ENCODE measurements at places on chromosomes 11 and 22.

GRCh38 chr11:8265681-8266241, 2.1 kb upstream of the LMO1 start:
- no peak for DNase-seq

GRCh38 chr11:2807025-2807681, 78.4 kb downstream of the CDKN1C start:
- no peak for DNase-seq

DNA sequence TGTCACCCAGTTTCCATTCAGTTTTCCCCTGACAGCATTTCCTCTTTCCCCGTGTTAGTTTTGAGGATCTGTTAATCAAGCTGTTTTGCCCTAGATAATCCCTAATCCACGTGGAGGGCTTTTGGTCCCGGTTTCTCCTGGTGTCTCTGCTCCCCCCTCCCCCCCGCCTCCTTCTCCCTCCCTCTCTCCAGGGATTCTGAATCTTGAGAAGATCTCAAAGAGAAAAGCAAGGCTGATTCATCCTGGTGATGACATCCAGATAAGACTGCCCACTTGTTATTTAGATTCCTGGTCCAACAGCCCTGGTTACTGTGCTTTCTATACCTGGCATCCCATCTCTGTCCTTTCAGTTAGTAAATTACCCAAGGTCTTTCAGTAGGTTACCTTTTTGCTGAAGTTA, 59.4 kb downstream of the KCNA4 start:
- DNase-seq: no peak

DNA sequence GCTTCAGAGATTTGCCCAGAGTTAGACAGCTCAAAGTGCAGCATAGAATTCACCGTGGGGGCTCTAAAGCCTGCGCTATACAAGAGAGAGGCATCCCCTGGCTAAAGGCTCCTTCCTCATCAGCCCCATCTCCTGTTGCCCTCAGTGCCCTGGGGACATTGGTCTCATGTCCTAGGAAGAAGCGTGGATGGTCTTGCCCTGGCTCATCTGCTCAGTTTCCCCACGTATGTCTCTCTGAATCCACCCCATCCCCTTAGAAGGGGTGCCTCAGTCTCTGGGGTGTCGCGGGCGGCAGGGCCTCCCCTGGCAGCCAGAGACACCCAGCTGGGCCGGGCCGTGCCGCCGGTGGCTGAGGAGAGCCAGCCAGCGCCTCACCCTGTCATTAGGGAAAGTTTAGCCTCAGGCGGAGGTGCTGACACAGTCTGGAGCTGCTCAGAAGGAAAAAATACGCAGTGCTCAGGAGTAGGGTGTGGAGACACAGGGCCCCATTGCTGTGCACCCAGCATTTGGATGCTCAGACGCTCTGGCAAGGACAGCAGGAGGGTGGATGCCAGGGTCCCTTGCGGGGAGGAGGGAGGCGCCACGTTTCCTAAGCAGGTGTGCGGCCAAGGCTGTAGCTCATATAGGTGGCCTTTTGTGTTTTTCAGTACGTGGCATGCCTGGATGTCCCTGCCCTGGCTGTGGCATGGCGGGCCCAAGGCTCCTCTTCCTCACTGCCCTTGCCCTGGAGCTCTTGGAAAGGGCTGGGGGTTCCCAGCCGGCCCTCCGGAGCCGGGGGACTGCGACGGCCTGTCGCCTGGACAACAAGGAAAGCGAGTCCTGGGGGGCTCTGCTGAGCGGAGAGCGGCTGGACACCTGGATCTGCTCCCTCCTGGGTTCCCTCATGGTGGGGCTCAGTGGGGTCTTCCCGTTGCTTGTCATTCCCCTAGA, 1.3 kb downstream of the SLC39A13 start:
- no peak for DNase-seq

DNA sequence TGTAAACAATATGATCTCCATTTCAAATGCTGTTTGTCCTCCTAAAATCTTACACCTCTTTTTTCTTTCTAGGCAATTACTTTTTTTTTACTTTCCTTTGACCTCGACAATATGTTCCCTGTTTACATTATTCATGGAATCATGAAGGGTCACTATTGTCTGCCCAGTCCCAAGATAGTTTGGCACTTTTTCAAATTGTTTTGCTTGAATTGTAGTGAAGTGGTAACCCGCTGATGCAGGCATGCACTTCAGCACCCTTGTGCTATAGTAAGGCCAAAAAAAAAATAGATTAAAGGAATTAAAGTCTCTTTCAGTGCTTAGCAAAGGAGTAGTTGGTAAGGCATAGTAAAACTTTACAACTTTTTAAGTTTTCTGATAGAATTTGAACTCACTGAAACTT, 90.9 kb downstream of the PAX6 start:
- peak; percentile 15 for DNase-seq

GRCh38 chr11:14506532-14506931, 6.9 kb upstream of the COPB1 start:
- DNase-seq: no peak

- DNase-seq: no peak
Measured at GRCh38 chr11:35126000-35126878, 12.7 kb upstream of the CD44 start.

DNA sequence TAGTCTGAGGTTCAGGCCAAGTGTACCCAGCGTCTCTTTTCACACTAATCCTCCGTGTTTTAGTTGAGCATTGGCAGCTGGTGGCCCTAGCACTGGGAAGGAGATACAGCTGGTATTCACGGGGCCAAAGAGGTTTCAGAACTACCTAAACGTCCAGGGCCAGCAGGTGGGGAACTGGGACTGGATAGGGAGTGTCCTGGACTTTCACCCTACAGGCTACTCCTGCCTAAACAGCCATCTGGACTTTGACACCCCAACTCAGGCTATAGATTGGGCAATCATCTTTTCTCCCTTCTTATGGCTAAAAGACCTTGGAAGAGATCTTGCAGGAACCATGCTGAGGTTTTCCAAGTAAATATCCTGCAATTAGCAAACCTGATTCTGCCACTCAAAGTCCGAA, 2.8 kb downstream of the SPON1 start:
- no peak for DNase-seq

DNA sequence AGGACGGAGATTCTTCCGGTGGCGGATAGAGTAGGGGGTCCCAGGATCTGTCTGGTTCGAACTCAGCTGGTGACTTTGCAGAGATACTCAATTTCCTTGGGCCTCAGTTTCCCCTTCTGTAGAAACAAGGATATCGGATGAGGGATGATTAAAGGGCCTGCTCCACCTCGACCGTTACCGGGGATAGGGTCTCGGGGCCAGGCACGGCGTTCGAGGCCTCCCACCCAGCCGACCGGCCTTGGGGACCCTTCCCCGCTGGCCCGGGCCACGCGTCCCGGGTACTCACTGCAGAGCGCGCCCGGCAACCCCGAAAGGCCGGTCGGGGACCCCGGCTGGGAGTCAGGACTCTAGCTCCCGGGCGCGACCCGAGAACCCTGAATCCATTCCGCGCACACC, 321 bp downstream of the RHBDD3 start:
- peak; percentile 32 for DNase-seq

GRCh38 chr11:65663639-65664200, 1.0 kb upstream of the RELA start:
- DNase-seq: peak; percentile 9

- no peak for DNase-seq
Measured at GRCh38 chr11:3946455-3947017, 91.1 kb downstream of the STIM1 start.

- no peak for DNase-seq
Measured at GRCh38 chr11:48141475-48142122, 75.0 kb upstream of the OR4B1 start.

- DNase-seq: no peak
Measured at GRCh38 chr11:3148255-3148989, 16.7 kb downstream of the OSBPL5 start.

GRCh38 chr11:119525180-119525866, 102.4 kb upstream of the THY1 start:
- no peak for DNase-seq

DNA sequence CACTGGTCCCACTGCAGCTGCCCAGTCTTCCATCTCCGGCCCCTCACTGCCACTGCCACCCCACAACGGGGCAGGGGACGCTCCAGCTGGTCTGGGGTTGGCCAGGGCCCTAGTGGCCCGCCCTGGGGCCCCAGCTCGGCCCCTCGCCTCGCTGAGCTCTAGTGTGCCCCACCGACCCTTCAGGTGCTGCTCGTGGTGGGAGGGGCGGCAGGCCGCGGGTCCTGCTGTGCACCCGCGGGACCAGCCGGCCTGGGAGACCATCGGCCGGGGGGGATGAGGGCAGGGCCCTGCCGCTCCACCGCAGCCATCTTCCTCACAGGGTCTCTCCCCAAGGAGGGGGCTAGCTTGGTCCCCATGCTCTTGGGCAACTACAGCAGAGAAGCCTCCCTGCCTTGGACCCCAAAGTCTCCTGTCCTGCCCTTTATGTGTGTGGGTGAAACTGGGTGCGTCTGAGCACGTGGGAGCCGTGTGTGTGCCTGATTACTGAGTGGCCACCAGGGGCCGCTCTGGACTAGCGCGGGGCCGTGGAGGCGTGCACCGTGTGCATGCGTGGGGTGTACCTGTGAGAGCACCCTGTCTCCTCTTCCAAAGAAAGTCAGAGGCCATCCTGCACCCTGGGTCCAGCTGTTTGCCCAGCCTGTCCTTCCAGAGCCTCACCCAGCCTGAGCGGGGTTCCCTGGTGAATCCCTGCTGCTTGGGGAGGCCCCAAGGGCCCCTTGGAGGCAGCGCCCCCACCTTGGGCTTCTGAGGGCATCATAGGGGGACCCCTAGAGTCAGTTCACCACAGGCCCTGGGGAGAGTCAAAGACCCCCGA, 6.0 kb upstream of the ACR start:
- DNase-seq: no peak

GRCh38 chr11:43579171-43579918, 101.2 kb upstream of the HSD17B12 start:
- peak; percentile 65 for DNase-seq

GRCh38 chr11:8056810-8057463, 24.1 kb upstream of the TUB start:
- no peak for DNase-seq

DNA sequence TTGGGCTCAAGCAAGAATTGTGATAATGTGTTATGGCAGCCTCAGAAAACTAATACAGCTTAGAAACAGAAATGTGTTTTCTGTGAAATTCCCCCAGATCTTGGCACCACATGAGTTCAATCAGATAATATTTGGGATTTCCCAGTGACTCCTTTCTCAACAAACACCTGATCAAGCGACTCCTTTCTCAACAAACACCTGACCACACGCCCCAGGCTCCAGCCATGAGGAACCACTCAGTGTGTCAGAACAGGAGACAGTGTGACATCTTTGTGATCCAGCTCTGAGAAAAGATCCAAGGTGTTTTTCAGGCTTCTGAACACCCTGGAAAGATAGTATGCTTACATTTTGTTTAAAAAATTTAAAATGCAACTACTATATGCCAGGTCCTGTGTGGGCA, 1.9 kb upstream of the UVRAG start:
- DNase-seq: no peak

Measured in spinal cord (tissue), 10 donors.